ENCODE measurements at places on chromosomes 6 and 20. TPM values are rescaled to one million over a fixed set of nuclear protein-coding genes. Genes with fewer than 3 reads are reported as not detected.

GRCh38 chr20:42734660-42735368 lies 454.9 kb downstream of the PTPRT start:
- no peaks in the 10 kb centered on the region for H3K4me1 ChIP-seq
- no peaks in the 10 kb centered on the region for H3K27me3 ChIP-seq
- H3K4me3 ChIP-seq: no peak overlapping the region

GRCh38 chr6:38459291-38459690 lies 180.4 kb downstream of the BTBD9 start:
- H3K27me3 ChIP-seq: no peaks in the 10 kb centered on the region
- H3K4me1 ChIP-seq: peaks cover 2% of the 10 kb centered on the region
- DNase-seq: peak; percentile 69
- H3K4me3 ChIP-seq: no peak overlapping the region

Gene WFDC10B
- not detected for total RNA-seq

Gene IL17F
- not detected for total RNA-seq

Gene LY86
- total RNA-seq: not detected

- H3K27ac ChIP-seq: no peak overlapping the region
- DNase-seq: peak; percentile 49
- no peaks in the 10 kb centered on the region for H3K36me3 ChIP-seq
- peaks cover 25% of the 10 kb centered on the region for H3K27me3 ChIP-seq
- no peak overlapping the region for H3K4me3 ChIP-seq
Measured at GRCh38 chr6:100479179-100480035, 14.7 kb upstream of the SIM1 start.

DNA sequence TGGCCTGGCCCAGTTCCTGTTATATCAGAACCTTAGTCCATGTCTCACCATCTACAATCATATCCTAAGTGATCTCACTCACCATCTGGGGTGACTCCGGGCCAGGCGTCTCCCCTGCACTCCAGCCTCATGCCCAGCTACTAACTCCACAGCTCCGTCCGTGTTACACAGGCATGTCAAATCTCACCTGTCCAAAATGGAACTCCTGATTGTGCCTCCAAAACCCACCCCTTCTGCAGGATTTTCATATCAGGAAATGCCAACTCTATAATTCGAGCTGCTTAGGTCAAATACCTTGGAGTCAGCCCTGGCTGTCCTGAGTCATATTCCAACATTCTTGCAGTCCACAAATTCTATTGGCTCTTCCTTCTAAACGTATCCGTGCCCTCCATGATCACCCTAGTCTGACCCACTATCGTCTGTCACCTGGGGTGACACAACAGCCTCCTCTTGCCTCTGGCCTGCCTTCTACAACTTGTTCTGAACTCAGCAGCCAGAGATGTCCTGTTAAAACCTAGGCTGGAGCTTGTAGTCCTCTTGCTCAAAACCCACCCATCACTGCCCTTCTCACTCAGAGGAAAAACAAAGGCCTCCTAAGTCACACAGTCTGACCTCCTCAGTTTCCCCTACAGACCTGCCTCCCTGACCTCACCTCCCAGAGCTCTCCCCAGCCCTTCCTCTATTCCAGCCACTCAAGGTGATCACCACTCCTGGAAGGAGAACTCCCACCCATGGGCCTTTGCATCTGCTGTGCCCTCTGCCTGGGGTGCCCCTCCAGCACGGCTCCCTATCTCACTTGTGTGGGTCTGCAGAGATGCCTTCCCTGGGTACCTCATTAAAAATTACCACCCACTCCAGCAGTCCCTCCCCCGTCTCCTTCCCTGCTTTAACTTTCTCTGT lies 85.3 kb upstream of the SIRPA start:
- H3K36me3 ChIP-seq: no peaks in the 10 kb centered on the region
- no peaks in the 10 kb centered on the region for H3K27me3 ChIP-seq
- peaks cover 43% of the 10 kb centered on the region for H3K4me1 ChIP-seq
- peak; percentile 77 for DNase-seq

Gene DACT2
- not detected for total RNA-seq

- H3K36me3 ChIP-seq: peaks cover 1% of the 10 kb centered on the region
- peak overlapping the region; percentile 86 for H3K4me3 ChIP-seq
- DNase-seq: no peak
- peak overlapping the region; percentile 81 for H3K27ac ChIP-seq
Measured at GRCh38 chr6:130020073-130020906, 1.9 kb downstream of the L3MBTL3 start.

DNA sequence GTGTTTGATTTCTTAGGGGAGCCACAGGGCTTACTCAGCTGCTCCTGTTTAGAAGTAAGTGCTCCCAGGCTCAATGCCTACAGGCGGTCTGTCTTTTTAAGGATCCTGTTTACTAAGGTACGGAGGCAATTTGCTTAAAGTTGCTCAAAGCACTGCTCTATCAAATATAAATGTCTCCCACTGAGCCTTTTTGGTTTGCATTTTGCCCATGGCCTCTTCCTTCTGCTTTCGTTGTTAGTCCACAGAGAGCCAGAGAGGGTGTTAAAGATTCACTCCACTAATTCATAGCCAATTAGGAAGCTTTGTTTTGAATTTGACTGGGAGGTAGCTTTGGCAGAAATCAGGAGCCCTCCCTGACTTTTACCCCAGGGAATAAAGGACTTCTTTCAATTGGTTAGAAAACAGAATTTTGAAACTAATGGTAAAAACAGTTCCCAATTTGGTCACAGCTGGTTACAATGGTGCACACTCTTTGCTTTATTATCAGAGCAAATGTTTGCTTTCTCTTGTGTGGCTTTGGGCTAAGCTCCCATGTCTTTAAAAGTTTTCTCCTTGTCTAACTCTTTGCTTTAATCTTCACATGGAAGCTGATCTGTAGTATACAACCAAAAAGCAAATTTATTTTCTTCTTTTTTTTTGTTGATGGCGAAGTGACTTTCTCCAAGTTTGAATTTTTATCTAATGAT lies 126.2 kb downstream of the IMPG1 start:
- no peak overlapping the region for H3K27ac ChIP-seq
- no peak for DNase-seq
- no peaks in the 10 kb centered on the region for H3K36me3 ChIP-seq
- no peaks in the 10 kb centered on the region for H3K4me1 ChIP-seq

All from IMR-90 (cell line).